ENCODE measurements at places on chromosomes 12 and 14.

- no peak for DNase-seq
Observed at GRCh38 chr12:50149311-50149710, 17.9 kb downstream of the CERS5 start.

DNA sequence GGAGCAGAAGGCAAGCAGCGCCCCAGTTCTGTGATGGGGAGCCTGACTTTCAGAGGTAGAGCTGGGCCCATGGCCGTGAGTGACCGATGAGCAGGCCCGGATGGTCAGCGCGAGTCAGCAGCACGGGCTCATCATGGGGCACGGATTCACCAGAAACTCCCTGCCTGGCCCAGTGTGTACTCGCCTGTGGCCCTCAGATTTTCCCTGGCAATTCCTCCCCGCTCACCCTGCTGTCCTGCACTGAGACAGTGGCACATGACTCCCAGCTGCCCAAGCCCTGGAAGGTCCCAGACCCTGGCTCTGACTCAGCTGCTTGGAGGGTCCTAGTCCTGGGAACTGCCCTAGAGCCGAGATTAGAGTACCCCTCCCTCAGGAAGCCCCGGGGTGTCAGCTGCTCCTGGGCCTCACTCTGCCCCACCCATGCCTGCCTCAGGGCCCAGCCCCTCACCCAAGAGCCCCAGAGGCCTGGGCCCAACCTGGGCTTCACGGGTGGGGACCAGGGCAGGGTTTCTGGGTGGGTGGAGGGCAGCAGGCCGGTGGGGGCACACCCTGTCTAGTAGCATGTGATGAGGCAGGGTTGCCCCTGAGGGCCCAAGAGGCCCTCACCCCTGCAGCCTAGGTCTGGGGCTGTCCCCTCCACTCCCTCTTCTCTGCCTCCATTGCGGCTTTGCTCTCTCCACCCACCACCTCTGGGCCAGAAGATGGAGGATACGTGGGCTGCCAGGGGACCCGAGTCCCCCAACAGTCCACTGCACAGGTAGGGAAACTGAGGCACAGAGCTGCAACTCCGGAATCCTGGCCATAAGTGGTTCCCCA, 8.4 kb downstream of the TRMT61A start:
- DNase-seq: no peak

DNA sequence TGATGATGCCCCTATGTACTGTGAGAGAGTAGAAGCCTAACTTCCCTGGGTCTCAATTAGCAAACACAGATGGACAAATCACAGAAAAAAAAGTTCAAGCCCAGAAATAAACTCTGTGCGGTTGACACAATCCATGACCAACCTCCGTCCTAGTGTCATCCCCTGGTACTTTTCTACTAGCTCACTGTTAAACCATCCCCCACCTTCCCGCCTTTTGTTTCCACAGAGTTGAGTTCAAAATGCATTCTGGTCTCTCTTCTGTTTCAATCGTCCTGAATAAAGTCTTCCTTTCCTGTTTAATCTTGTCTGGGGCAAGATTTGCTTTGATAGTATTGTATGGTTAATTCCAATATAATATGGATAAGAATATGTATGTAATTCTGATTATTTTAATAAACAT, 199.9 kb downstream of the SLC6A15 start:
- no peak for DNase-seq

DNA sequence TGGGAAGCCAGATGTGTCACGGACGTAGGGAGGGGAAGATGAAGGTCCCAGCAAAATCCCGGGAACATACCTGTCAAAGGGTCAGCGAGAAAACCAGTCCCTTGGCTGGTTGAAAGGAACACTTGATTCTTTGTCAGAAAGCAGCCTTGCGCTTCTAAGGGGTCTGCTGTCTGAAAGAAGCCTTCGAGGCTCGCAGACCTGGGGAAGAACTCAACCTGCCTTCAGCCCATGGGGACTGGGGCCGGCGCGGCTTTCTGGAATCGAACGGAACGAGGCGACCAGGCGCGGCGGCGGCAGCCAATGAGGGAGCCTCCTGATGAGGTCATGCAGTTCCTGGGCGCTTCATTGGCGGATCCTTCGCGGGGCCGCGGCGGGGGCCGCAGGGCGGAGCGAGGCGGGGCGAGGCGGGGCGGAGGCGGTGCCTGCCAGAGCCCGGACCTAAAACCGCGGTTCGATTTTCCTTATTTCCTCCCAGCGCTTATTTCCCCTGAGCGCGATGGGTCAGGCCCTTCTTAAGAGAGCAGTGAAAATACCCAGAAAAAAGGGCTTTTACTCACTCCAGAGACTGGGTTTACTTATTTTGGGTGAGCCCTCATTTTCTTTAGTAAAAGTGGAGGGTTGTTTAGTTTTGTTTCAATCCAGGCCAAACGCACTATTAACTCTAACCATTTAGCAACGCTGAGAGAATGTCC, 11.8 kb upstream of the TTC7B start:
- DNase-seq: peak; percentile 93

GRCh38 chr12:116236148-116236731, 41.3 kb downstream of the MED13L start:
- no peak for DNase-seq

GRCh38 chr12:7019043-7019569, 830 bp upstream of the LPCAT3 start:
- DNase-seq: no peak

DNA sequence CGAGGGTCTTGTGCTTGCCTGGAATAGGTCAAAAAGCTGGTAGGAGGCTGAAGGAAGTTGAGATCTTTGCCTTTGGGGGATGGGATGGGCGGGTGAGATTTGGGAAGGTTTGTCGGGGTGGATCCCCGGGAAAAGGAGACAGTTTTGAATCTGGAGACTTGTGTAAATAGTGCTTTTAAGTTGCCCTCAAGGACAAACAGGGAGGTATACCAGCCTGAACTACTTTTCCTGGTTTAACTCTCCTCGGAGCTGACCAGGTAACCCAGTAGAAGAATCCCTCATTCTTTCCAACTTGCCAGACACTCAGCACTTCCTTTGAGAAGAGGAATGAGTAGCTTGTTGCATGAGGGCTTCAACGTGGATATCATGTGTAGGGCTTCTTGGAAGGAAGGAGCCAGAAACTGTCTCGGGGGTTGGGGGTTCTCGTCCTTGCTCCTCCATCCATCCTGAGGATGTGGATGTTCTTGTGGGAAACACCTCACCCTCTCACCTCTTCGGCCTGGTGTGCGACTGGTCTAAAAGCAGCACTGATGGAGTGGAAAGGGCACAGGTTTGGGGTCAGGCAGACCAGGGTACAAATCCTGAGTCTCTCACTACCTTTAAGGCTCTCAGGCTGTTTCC, 1.9 kb downstream of the TEAD4 start:
- DNase-seq: no peak

DNA sequence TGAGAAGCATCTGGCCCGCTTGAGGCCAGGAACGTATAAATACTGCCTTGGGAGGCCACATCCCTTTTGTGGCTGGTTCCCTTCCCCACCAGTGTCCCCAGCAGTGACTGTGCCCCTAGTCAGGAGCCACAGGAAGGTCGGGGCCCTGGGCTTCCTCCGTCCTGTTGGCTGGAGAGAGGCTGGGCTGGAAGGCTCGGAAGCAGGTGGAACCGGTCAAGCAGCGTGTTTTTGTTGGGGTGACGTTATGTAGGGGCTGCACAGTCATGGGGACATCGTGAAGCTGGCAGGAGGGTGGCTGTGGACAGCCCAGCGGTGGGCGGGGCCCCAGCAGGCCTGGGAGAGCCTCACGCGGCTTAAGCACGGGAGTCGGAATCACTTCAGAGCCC, 10.1 kb downstream of the XRCC3 start:
- DNase-seq: no peak

- no peak for DNase-seq
Observed at GRCh38 chr12:125160281-125160955, 95.2 kb downstream of the AACS start.

DNA sequence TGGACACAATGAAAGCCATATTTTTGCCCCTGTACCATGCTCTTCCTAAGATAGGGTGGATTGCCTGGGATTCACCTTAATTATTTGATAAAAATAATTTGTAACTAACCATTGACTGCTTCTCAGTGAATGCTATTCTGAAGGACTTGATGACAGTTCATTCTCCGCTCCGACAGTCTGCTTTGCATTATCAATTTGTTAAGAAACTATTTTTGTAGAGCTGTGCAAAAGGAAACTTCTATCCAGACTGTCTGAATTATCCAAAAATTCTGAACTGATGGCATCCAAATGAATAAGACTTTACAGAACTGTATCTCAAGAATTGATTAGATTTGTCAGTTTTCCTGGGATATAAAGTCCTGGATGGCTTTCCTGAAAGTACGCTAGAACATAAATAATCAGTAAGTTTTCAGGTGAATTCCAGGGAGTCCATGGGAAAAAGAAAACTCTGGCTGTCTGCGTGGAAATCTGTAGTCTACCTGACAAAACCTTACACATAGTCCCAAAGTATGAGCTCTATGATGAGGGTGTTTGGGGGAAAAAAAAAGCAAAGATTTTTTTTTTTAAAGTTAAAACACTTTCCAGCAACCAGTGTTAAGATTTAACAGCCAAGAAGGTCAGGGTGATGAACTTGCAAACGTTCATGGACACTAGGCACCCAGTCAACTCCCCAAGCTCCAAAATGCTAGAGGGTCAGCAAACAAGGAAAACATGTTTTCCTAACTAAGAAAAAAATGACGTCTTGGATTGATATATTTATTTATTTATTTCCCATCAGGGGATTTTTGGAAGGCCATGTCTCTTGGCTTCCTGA, 291.1 kb upstream of the TBX3 start:
- DNase-seq: no peak

- no peak for DNase-seq
Observed at GRCh38 chr12:52486166-52487105, 6.6 kb downstream of the KRT6A start.

DNA sequence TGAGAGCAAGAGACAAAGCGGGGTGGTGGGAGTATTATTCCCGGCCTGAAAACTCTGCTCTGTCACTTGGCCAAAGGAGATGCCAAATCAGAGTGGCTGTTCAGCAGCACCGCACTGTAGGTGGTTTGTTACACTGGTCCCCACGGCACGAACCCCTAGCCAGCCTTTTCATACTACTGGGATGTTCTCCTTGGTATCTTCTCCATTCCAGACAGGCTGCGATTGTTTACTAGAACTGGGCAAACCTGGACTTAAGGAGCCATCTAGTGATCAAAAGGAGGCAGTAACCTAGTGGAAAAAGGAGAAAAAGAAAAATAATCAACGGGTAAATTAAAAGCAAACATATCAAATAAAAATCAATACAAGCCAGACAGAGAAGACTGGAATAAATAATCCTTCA, 58.9 kb upstream of the TMTC2 start:
- no peak for DNase-seq

DNA sequence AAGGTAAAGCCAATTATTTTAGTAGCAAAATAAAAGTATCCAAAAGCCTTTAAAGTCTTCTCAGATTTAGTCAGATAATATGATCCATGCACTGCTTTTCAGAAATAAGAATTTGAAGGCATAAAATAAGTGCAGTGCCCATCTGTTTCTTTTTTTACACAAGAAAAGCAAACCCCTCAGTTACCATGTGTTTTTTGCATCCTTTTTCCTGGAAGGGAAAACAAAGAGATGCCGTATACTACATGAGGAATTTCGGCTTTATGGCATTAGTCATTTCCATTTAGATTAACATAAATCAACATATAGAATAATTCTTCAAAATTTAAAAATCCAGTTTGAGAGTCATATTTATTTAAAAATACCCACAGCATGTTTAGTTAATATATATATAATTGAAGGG, 70.0 kb upstream of the GNPNAT1 start:
- DNase-seq: no peak

GRCh38 chr14:84085493-84085892, 1444.5 kb upstream of the FLRT2 start:
- no peak for DNase-seq

DNA sequence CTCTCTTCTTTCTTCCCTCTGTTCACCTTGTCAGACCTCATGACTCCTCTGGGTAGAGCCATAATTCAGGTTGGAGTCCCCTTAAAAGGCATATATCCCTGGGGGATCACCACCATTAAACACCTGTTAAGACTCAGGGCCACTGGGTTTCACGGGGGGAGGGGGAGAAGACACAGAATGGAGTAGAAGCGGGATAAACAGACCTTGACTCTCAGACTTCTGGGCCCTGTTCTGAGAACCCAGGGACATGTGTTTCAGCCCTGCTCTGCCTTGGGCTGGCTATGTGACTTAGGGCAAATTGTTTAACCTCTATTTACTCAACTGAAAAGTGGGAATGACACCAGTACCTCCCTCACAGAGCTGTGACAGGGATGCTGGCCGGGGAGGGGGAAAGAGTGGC, 4.6 kb downstream of the CDH24 start:
- DNase-seq: no peak

DNA sequence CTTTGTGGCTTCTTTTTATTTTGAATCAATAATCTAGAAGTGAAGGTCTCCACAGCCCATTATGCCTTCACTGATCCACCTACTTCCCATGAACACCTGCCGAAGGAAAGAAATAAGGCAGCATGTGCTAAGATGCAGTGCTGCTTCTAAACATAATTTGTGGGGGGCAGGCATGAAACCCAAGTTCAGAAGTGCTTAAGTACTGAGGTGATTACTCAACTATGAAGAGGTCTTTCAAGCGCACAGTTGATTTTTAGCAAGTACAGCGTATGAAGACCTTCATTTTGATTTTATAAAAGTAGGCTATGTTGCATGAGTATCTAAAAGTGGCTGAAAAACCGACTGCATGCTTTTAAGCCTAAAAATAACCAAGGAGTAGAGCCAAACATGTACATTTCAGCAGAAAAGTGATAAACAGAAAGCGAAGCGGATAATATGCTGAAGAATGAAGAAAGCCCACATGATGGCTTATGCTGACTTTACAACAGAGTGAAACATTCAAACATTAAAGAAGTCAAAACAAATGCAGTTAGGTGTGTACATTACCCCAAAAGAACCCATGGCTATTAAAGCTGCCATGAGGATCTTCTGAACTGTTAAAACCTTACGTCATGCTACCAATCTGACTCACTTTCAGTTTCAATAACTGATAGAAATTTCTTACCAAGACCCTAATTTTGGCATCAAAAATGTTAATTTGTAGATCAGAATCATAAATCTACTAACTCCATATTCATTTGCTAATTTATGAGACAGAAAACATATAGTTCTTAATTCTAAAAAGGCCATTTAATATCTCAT, 29.3 kb downstream of the KICS2 start:
- DNase-seq: no peak

GRCh38 chr14:73369428-73369827, 88.9 kb downstream of the NUMB start:
- no peak for DNase-seq

- no peak for DNase-seq
Observed at GRCh38 chr12:111636209-111636945, 37.3 kb upstream of the ATXN2 start.
